ENCODE measurements at places on chromosomes 4 and X.

DNA sequence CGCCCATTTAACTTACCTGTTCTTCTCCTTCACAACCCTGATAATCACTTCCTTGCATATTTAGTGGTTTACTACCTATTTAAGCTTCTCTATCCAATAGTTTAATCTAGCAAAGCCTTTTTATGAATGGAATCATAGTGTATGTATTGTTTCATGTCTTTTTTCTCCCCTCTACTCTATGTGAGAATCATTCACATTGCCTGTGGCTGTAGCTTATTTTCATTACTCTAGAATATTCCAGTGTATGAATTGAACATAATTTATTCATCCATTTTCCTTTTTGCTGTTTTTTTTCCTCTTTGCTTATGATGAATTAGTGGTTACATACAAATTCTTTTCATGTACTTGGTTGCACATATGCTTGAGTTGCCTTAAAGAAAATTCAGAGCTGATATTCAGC is 490 bp upstream of the ADH4 start:
- DNase-seq: no peak

GRCh38 chr4:6224735-6225134 is 24.4 kb upstream of the JAKMIP1 start:
- DNase-seq: no peak

GRCh38 chr4:185128272-185129119 is 14.6 kb upstream of the SLC25A4 start:
- peak; percentile 81 for DNase-seq

DNA sequence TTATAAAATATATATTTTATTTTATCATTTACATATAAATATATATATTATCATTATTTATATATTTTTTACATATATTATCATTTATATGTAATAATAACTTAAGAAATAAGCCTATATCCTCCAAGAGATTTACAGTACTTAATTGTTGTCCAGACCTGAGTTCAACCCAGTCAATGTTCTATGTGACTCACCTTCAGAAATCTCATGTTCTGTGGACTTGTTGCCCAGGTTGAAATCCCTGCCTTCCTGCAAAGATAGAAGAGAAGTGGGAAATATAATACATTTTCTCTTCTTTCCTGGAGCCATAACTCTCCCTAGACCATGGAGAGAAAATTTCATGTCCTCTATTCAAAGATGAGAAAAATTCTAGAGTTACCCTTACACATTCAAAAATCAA is 247.3 kb downstream of the PARM1 start:
- DNase-seq: no peak

DNA sequence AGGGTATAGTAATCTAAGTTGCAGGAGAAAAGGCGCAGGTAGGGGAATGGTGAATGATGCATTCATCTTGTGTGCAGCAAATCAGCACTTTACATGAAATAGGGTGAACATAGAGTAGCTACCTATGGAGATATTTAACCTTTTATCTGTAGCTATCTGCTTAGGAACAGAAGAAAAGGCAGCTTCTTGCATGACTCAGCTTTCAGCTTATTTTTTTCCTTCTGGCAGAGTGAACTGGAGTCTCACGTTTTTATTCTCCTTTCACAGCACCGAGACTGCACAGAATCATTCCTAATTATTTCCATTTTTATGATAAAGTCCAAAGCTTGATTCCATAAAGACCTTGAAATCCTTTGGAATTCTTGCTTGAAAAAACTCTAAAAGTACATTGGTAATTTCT is 4.8 kb upstream of the SCOC start:
- no peak for DNase-seq

- DNase-seq: no peak
These were observed 90.6 kb upstream of the AFAP1 start for GRCh38 chr4:8030121-8030781.

GRCh38 chr4:27714073-27714472 is 853.4 kb downstream of the STIM2 start:
- no peak for DNase-seq

- no peak for DNase-seq
These were observed 144.8 kb upstream of the TTC29 start for GRCh38 chr4:147090486-147090885.

DNA sequence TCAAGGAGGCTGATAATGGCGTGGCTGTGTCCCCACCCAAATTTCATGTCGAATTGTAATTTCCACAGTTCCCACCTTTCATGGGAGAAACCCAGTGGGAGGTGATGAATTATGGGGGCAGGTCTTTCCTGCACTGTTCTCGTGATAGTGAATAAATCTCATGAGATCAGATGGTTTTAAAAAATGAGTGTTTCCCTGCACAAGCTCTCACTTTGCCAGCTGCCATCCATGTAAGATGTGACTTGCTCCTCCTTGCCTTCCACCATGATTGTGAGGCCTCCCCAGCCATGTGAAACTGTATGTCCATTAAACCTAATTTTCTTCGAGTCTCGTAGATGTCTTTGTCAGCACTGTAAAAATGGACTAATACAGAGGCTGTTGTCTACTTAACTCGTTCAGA is 488.3 kb downstream of the SPRY1 start:
- DNase-seq: no peak

- no peak for DNase-seq
These were observed 52.9 kb downstream of the TRIM2 start for GRCh38 chr4:153257151-153257620.

All from 8988T (cell line).